ENCODE measurements at places on chromosomes 1 and 21. TPM values are rescaled to one million over a fixed set of nuclear protein-coding genes. Genes with fewer than 3 reads are reported as not detected.

FCRL5 gene
- total RNA-seq = not detected

GRCh38 chr1:110743397-110743796, 68.7 kb upstream of the KCNA3 start:
- DNase-seq = no peak

DNA sequence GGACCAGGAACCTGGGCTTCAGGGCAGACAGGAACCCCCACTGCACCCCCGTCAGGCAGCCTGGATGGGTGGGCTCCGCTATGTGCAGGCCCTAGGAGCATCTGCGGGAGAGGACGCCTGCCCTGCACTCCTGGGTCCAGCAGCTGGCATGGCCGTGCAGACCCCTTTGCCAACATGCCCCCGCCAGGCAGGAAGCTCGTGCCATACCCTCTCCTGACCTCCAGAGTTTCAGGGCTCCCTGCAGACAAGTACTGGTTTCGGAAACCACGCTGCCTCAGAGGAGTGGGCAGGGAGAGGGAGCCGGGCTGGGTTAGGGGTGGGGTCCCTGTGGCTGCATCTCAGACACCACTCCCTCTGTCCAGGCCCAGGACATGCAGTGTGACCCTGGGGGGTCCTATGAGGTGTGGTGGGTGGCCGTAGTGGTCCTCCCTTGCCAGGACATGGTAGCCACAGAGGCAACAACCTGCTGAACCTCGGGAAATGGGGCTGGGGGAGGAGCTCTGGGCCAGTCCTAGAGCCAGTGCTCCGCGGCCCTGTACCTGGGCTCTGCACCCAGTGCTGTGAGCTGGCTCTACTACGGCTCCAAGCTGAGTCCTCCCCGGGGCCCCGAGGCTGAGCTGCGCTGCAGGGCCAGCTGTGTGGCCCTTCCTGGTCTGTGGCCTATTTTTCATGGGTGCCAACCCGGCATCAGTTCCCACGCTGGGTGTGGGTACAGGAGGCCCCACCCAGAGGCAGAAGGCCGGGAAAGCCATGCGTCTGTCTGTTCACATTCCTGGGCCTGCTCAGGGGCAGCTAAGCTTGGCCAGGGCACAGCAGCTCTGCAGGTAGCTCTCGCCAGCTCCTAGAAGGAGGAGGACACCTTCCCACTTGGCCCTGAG, 1.4 kb downstream of the PLEKHN1 start:
- no peak for DNase-seq

BTBD19 gene
- total RNA-seq = 2.3 TPM

GRCh38 chr1:180167021-180167701, 12.5 kb downstream of the QSOX1 start:
- no peak for DNase-seq

DNA sequence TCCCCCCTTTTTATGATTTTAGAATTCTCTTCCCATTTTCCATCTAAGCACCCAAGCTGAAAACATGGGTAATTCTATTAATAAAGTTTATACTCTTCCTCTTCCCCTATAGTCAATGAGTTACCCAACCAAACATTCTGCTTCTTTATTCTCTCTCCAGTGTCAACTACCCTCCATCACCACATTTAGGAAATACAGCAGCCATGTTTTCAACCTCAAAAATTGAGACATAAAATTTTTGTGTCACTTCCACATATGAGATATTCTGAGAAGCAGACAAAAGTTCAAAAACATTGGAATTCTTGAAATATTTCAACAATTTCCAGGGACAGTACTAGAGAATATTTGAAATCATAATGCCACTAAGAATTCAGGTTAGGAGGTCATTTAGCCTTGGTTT, 64.8 kb upstream of the ATP1A1 start:
- no peak for DNase-seq

DNA sequence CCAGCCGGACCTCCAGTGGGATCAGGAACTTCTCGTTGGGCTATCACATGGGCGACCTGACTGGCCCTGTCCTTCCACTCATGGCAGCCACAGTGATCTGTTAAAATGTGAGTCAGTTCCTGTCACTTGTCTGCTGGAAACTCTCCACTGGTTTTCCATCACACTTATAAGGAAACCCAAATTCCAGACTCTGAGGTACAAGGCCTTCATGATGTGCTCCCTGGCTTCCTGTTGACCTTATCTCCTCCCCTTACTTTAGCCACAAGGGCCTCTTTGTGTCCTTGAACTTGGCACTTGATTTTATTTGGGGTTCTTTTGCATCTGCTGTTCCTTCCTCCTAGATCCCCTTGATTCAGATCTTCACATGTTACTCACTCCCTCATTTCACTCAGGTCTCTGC, 96.8 kb downstream of the TENT5C start:
- DNase-seq = no peak

DNA sequence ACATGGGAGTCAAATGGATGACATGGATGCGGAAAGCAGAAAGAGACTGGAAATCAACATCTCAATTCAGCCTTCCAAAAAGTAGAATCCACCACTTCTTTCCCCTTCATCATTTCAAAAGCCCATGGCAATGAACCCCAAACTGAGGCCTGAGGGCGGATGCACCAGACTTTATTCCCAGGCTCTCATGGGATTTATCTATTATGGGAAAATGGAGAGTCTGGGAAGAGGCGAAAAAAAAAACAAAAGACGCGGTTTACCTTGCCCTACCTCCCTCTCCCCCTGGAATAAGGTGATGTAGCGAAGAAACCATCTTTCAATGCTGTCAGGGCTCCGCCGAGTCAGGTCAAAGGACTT, 624 bp downstream of the KIFAP3 start:
- no peak for DNase-seq

GRCh38 chr1:40042341-40042740, 1.8 kb downstream of the CAP1 start:
- peak; percentile 38 for DNase-seq

- peak; percentile 88 for DNase-seq
These were observed 191.7 kb downstream of the GIPC2 start for GRCh38 chr1:78237364-78237916.

DNA sequence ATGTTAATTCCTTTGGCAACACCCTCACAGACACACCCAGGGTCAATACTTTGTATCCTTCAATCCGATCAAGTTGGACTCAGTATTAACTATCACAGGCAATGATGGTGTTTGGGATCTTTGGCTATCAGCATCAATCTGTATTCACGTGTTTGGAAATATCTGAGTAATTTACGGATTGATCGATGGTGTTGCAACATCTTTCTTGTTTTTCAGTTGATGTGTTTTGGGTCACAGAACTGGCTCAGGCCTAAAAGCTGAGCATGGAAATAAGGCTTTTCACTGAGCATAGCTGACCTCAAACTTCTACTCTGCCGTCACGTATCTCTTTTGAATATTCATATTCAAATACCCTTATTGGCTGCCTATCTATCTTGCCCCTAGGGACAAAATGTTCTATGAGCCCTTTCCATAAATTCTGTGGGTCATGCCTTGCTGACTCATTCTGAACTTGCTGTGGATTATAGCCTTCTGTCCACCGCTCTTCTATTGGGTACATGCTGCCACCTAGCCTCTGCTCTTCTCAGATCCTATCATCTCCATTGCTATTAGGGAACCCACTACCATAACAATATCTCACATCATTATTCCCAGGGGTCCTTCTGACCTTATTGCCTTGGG, 156.0 kb downstream of the PDE4B start:
- DNase-seq = no peak

GRCh38 chr1:67610450-67610849, 74.6 kb upstream of the GADD45A start:
- peak; percentile 52 for DNase-seq

- no peak for DNase-seq
These were observed 14.6 kb downstream of the TENT5C start for GRCh38 chr1:117620440-117620839.

GRCh38 chr1:184152974-184153373, 101.4 kb downstream of the TSEN15 start:
- DNase-seq = no peak

- DNase-seq = no peak
These were observed 37.9 kb upstream of the IFFO2 start for GRCh38 chr1:18994381-18994780.

GRCh38 chr1:97996880-97997279, 76.0 kb upstream of the DPYD start:
- DNase-seq = no peak

MROH9 gene
- total RNA-seq = not detected

- no peak for DNase-seq
These were observed 18.7 kb upstream of the CD55 start for GRCh38 chr1:207302618-207303393.

UBASH3A gene
- total RNA-seq = not detected

GRCh38 chr1:176174108-176174507, 33.0 kb downstream of the COP1 start:
- peak; percentile 12 for DNase-seq

GRCh38 chr1:156698995-156699394, 6.4 kb downstream of the CRABP2 start:
- DNase-seq = no peak

DNA sequence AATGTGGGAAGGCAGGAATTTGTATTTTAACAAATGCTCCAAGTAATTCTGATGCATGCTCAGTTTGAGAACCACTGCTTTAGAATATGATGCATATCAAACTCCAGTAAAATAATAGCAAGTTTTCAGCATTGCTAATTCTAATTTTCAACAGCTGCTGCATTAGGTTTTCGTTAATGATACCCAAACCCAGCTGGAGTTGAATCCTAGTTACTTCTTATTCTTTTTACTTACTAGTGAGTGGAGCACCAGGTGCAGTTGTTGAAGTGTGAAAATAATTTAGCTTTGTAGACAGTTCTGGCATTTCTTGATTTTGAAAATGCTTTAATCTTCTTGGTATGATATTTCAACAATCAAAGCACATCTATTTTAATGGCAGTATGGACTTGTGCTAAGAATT, 138.5 kb downstream of the HS2ST1 start:
- no peak for DNase-seq

OR2L3 gene
- 0.17 TPM for total RNA-seq

KLHL12 gene
- 20.8 TPM for total RNA-seq

DNA sequence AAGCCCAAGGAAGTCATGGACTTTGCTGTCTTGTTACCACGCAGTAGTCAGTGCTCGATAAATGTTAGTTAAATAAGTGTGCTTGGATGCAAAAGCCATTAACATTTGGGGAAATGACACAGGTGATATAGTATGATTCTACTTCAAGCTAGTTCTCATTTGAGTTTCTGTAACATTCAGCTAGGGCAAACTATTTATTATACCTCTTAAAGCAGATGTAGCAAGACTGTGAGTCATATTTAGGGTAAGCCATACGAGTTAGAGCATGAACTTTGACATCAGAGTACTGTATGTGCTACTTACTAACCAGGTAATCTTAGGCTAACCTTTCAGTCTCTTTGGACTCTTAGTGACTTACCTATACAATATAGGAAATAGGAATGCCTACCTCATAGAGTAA, 21.0 kb downstream of the CLCA4 start:
- peak; percentile 46 for DNase-seq

GRCh38 chr1:30323841-30324240, 399.5 kb downstream of the MATN1 start:
- no peak for DNase-seq

GRCh38 chr1:155548706-155549105, 13.9 kb downstream of the ASH1L start:
- DNase-seq = no peak
